ENCODE measurements at places on chromosomes 12 and 14.

DNA sequence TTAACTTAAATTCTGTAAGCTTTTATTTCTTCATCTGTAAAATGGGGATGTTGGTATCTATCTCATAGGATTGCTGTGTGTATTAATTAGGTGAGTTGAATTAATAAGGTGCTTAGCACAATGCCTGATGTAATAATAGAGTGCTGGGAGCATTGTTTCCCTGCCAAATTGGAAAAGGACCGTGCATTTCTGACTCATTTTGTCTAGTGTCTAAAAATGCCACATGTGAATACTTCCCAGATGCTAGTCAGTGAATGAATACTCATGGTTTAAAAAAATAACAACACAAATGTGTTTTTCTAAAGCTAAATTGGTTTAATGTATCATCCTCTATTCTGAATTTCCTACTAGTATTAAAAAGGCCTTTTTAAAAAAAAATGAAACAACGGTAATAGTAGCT is 45.4 kb upstream of the NEDD1 start:
- no peak for DNase-seq

DNA sequence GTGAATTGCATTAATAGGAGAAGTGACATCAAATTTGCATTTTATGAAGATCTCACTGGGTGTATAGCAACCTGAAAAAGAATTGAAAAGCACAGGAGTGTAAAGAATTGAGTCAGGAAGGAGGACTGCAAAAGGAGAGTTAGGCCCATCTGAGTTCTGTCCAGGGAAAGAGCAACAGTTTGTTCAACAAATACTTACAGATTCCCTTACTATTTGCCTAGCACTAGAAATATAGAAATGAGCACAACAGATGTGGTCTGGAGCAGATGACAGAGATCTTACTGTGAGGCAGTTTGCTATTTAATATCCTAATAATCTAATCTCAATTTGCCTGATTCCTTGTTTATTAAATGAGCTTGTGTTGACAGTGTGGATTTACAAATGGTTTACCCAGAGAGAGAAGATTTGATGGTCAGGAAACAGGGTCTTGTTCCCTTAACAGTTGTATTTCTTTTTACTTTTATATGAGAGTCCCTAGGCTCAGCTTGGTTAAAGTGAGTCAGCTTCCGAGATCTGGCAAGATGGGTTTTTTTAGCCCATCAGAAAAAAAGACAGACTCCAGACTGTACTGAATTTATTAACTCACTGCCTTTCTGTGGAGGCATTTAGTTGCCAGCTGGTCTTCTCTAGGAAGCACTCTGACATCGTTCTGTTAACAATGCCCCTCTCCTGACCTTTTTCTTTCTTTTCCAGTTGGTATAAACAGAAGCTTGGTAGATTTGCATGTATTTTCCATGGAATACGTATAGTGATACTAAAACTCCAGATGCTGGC is 229.7 kb downstream of the TTC6 start:
- DNase-seq = no peak

GRCh38 chr12:115752913-115753726 is 524.4 kb downstream of the MED13L start:
- DNase-seq = peak; percentile 40

GRCh38 chr12:55703901-55704761 is 3.6 kb downstream of the ITGA7 start:
- no peak for DNase-seq

GRCh38 chr12:76303365-76303764 is 44.9 kb downstream of the BBS10 start:
- DNase-seq = no peak

- no peak for DNase-seq
Measured at GRCh38 chr14:52089218-52089617, 20.4 kb upstream of the NID2 start.

- DNase-seq = no peak
Measured at GRCh38 chr12:46100551-46101484, 110.4 kb upstream of the SCAF11 start.

DNA sequence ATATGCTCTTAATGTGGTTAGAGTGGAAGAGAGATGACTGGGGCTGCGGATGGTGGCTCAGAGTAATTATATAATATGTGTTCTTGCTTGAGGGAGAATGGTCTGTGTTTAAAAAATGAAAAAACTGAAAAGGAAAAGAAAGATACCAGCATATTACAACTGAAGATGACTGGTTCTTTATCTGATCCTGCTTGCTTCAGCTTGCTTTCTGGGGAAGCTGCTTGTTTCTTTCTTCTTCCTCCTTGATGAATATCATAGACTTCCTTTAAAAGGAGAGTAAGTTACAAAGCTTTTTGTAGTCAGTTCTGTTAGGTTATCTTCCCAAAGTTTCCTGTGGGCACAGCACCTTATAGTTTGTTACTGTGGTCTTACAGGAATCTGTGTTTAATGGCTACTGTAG is 210.9 kb downstream of the ERC1 start:
- no peak for DNase-seq

DNA sequence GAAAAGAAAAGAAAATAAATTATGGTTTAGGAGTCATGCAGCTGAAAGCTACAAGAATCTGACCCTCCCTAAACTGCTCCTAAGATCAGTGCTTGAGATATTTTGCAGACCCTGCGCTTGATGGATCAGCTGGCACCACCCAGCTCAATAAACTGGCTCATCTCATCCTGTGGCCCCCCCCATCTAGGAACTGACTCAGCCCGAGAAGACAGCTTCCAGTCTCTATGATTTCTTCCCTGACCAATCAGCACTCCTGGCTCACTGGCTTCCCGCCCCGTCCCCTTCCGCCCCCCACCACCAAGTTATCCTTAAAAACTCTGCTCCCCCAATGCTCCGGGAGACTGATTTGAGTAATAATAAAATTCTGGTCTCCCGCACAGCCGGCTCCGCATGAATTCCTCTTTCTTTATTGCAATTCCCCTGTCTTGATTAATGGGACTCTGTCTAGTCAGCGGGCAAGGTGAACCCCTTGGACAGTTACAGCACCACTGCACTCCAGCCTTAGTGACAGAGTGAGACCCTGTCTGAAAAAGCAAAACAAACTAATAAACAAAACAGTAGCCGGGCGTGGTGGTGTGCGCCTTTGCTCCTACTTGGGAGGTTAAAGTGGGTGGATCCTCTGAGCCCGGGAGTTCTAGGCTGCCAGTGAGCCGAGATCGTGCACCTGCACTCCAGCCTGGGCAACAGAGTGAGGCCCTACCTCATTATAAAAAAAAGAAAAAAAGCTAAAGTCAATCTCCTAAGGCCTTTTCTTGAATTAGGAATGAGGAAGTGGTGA is 24.5 kb upstream of the SPTLC2 start:
- DNase-seq = no peak

DNA sequence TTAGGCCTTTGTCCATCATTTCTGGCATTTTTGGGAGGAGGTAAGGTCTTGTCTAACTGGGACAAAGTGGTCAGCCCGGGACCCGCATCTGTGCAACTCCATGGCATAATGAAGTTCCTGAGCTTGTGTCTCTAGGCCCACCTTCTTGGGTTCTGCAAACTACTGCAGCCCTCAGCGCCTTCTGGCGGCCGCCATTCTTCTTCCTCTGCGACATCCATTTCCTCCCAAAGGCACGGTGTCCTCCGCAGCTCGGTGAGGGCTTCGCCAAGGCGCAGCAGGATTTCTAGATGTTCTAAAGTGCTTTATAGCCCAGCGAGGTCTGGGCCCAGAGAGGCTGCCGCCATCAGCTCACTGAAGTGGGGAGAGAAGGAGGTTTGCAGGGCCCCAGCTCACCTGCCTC is 134.4 kb upstream of the OR4E1 start:
- DNase-seq = no peak

DNA sequence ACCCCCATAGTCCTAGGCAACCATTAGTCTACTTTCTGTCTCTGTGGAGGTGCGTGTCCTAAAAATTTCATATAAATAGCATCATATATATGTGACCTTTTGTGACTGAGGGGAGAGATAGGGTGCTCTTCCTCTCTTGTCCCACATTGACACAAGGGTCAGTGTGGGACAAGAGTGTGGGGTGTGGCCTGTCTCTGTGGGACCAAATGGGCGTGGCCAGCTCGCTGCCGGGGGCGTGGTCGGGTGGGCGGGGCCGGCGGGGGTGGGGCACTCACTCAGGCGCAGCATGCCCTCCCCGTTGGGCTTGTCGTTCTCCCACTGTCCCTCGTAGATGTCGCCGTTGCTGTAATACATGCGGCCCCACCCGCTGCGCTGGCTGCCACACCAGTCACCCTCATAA is 15.5 kb downstream of the MORN3 start:
- DNase-seq = no peak
